ENCODE measurements at places on chromosomes 13 and 19.
A peak's percentile ranks its signal among the peaks of the same experiment; 100 is the strongest.

DNA sequence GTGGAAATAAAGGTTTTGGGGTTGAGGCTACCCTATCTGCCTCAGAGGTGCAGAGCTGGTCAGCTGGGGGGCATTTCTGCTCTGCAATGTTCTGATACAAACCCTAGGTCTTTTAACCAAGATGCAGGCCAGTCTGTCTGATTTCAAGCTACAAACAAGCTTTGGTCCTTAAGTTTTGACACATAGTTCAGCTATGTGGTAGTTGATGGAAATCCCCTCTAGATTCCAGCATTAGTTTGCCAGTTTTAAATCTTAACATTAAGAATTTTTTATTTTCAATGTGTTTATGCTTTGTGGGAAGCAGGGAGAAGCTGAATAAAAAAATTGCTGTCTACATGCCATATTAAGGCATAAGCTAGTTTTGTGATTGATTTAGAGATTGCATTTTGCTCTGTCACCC, 225.7 kb downstream of the LMO7 start:
- DNase-seq, result no peak

- DNase-seq, result no peak
Observed at GRCh38 chr13:109389892-109390345, 396.5 kb downstream of the IRS2 start.

DNA sequence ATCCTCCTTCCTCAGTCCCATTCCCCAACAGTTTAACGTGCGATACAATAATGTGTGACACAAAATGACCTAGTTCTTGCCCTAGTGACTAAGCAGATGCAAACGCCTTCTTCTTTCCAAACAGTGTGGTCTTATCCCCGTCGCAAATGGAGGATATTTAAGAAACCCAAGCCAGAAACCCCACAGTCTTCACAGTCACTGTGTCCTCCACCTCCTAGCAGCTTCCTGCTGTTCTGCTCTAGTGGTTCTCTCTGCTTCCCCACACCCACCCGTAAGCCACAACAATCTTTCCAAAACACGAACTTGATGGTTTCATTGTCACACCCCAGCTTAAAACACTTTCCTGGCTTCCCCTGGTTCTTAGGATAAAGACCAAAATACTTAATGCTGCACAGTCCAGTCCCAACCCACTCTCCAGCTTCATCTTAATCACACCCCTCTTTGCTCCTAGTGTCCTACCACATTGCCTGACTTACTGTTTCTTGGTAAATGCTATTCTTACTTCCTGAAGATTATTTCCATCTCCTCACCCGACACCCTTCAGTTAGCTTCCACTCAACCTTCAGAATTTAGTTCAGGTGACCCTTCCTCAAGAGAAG, 32.3 kb downstream of the ITM2B start:
- DNase-seq, result no peak

DNA sequence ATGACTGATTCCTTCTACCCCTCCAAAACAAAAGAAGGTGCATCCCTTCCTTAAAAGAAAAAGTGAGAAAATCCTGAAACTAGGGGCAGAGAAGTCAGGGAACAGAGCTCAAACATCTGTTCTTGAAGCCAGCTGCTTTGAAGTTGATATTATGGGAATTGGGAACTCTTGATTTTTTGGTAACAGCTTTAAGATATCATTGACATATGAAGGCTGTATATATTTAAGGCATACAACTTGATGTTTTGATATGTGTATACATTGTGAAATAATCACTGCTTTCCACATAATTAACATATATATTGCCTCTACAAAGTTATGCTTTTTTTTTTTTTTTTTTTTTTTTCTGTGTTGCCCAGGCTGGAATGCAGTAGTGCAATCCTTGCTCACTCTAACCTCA, 117.1 kb downstream of the AKAP11 start:
- DNase-seq, result no peak

- no peak for DNase-seq
Observed at GRCh38 chr13:39107561-39107960, 69.3 kb downstream of the NHLRC3 start.

GRCh38 chr19:17765069-17765618, 13.9 kb downstream of the FCHO1 start:
- no peak for DNase-seq

DNA sequence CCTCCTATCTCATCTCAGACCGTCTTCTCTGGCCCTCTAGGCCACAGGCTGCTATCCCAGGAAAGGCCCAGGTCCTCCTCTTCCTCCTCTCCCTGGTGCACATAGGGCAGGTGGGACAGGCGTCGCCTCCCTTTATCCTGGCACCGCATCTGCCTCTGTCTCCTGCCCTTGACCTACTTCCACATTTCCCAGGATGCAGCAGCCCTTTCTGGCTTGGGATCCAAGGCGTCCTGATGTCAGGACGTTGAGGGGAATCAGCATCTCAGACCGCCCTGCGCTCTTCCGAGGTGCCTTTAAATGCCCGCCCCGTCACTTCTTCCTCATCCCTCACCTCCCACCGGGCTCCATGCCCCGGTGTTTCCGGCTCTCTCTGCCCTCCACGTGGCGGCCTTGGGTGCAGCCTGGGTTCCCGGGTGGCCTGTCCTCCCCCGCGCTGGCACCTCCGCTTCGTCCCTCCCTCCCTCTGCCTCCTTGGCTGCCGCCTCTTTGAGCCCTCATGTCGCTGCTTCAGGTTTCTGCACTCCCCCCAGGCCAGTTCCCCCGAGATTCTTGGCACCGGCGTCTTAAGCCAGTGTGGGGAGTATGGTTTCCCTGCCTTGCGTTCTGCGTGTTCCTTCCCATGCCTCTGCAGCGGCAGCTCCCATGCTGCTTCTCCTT, 66.3 kb downstream of the KDM4B start:
- no peak for DNase-seq

DNA sequence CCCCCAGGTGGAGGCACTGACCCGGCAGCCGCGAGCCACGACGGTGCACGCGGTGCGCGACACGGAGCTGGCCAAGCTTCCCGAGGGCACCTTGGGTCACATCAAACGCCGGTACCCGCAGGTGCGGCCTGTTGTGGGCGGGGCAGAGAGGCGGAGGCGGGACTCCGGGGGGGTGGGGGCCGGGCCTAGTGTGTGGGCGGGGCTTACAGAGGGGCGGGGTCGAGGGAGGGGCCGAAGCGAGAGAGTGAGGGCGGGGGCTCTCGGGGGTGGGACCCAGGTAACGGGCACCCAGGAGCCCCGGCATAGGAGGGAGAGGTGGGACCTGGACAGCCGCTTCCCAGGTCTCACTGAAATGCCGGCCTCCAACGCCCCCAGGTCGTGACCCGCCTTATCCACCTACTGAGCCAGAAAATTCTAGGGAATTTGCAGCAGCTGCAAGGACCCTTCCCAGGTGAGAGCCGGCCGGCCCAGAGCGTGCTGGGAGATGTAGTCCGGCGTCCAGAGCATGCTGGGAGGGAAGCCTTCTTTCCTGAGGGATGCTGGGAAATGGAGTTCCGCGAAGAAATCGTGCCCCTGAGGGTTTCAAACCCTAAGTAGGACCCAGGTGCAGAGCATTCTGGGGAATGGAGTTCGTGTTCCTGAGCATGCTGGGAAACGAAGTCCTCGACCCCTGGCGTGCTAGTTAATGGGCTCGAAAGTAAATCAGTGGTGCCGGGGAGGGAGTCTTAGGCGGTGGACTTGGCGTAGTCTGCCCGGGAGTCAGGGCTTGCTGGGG, 15.7 kb downstream of the PNPLA6 start:
- peak; percentile 74 for DNase-seq

DNA sequence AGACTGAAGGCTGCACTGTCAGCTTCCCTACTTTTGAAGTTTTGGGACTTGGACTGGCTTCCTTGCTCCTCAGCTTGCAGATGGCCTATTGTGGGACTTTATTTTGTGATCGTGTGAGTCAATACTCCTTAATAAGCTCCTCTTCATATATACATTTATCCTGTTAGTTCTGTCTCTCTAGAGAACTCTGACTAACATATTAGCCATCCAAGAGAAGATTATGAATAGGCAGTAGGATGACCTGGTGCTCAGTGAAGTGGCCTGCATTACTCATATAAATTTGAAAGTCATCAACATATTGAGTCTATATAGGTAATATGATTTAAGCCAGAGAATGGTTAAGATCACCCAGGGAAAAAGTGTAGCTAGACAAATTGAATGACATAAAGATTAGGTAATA, 136.3 kb upstream of the UFM1 start:
- DNase-seq, result no peak

DNA sequence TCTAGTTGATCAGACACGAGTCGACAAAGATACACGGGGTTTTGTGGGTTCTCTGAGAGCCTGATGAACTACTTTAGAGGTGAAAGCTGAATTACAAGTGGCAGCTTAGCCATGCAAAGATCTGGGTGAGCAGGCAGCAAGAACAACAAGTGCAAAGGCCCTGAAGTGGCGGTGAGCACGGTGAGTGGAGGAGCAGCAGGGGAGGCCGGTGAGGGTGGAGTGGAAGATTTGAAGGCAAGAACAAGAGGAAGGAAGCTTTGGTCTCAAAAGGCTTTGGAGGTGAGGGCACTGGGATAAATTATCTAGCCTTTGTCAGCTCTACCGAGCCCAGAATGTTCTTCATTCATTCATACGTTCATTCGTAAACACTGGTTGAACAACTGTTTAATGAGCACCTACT, 1.4 kb downstream of the ZNF865 start:
- DNase-seq, result no peak

DNA sequence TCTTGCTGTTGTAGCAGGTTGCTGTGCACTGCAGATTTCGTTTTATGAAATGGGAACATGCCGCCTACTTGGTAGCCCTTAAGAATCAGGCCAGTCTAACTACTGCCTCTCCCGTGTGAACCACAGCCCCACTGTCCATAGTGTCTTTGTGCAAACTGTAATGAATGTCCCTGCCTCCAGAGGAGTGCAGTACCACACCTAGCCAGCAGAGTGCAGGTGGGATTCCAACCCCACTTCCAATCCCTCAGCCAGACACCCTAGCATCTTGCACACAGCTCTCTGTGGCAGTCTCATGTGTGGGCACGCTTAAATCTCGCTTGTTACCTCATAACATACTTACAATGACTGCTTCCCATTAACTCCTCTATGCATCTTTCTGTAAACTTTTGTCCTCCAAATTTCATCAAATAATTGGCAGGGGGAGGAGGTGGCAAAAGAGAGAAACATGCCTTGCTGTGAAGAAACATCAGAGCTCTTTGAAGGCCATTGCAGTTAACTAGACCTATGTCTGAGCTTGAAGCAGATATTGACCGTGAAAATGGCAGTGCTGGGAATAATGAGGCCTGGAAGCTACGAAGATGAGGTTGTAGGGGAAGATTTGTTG, 47.2 kb downstream of the ZAR1L start:
- DNase-seq, result no peak

DNA sequence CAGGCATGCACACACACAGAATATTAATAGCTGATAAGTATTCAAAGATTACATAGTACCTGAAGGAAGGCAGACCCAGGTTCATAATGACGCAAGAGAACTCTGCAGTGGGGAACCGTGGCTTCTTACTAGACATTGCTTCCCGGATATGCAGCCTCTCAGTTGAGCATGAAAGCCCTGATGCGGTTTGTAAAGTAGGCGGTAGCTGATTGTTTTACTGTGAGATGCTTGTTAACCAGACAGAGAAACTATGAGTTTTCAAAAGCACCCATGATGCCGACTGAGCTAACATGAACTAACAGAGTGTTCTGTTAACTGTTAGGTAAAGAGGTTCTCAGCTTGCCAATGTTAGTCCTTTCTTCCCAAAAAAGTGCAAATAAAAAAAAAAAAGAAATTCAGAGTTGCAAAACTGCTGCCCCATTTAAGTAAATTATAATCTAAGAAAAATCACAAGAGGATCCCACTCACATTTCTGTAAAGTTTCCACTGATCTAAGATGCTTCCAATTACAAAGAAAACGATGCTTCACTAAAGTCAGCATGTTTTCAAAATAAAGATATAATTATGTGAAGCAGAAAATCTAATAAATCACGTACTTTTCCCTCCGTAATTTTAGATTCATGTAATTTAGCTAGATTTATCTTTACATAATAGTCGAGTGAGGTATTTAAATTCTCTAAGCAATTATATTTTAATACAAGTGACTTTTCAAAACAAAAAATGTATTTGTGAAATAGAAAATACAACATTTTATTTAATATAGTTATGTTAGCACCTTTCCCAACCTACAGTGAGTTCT, 2.2 kb downstream of the FLT1 start:
- DNase-seq, result no peak

- DNase-seq, result no peak
Observed at GRCh38 chr19:6803036-6803404, 30.5 kb downstream of the VAV1 start.

GRCh38 chr13:48962281-48962680, 13.4 kb upstream of the FNDC3A start:
- no peak for DNase-seq

DNA sequence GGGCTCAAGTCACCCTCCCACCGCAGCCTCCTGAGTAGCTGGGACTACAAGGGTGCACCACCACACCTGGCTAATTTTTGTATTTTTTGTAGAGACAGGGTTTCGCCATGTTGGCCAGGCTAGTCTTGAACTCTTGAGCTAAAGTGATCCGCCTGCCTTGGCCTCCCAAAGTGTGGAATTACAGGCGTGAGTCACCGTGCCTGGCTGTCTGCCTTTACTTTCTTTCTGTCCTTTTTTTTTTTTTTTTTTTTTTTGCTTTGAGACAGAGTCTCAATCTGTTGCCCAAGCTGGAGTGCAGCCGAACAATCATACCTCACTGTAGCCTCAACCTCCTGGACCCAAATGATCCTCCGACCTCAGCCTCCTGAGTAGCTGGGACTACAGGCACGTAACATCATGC, 25.0 kb upstream of the OR1M1 start:
- DNase-seq, result no peak

- no peak for DNase-seq
Observed at GRCh38 chr13:36629057-36629385, 44.8 kb upstream of the SERTM1 start.

- no peak for DNase-seq
Observed at GRCh38 chr19:32910874-32911273, 41.3 kb upstream of the SLC7A9 start.

DNA sequence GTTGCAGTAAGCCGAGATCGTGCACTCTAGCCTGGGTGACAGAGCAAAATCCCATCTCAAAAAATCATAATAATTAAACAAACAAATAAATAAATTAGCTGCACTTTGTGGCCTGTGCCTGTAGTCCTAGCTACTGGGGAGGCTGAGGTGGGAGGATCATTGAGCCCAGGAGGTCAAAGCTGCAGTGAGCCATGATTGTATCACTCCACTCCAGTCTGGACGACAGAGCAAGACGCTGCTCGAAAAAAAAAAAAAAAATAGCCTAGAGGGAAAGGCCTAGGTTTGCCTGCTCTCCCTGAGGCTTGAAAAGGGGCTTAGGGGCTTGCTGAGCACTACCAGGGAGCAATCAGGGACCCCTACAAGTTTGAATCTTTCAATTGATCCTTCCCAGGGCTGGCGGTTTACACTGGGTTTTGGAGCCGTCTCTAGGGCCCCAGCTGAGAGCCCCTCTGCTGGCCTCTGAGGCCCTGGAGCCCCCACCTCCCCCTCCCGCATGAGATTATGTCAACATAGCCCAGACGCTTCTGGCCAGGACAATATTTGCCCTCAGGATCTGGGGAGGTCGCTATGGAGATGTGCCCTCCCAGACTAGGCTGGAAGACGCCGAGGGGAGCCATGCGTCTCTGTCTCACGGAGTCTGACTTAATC, 10.4 kb upstream of the GIPR start:
- no peak for DNase-seq

DNA sequence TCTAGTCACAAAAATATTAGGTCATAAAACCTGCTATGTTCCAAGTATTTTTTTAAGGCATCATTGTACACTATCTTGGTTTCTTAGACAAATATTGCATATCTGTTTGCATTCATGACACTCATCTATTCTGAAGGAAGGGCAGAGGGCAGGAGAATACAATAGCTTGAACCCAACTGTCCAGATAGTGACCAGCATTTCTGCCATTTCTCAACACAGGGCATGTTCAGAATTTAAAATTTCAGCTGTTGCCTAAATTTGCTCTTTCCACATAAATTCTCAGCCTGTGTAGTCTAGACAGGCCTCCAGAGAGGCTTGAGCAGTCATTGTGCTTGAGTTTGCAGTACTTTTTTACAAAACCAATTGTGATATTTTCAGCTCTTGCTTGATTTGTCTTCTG, 119.5 kb downstream of the ZAR1L start:
- DNase-seq, result no peak

Data from NCI-H187 (cell line).